ENCODE measurements at places on chromosomes 6 and 20. TPM values are rescaled to one million over a fixed set of nuclear protein-coding genes. Genes with fewer than 3 reads are reported as not detected.

GRCh38 chr6:41675992-41676391, 37.7 kb downstream of the MDFI start:
- DNase-seq, result no peak
- no peaks in the 10 kb centered on the region for H3K4me1 ChIP-seq
- no peak overlapping the region for H3K4me3 ChIP-seq
- H3K36me3 ChIP-seq, result no peaks in the 10 kb centered on the region

DNA sequence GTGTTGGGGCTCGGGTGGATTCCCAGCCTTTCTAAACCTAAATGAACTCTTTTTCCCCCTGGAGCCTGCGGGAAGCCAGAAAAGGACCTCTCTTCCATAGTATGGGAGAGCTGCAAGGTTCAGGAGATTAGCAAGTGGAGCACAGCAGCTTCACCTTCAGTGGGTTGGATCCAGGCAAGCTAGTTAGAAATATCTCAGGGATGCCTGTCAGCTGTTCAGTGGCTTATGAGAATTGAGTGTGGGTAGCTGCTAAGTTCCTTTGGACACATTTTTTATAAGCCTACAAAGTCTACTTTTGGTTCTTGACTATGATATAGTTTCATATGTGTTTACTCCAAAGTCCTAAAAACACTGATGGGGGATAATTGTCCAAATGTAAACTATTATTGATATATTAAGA, 642.1 kb downstream of the EPM2A start:
- no peak for DNase-seq
- no peak overlapping the region for H3K27ac ChIP-seq
- H3K27me3 ChIP-seq, result peaks cover 4% of the 10 kb centered on the region

- H3K4me1 ChIP-seq, result peaks cover 29% of the 10 kb centered on the region
- peak overlapping the region; percentile 97 for H3K4me3 ChIP-seq
- H3K27me3 ChIP-seq, result peaks cover 2% of the 10 kb centered on the region
- peaks cover 3% of the 10 kb centered on the region for H3K36me3 ChIP-seq
- DNase-seq, result no peak
Measured at GRCh38 chr6:47478233-47479139, 897 bp downstream of the CD2AP start.

The ADGRF5 gene
- total RNA-seq, result not detected

GRCh38 chr6:56370127-56370540, 122.8 kb upstream of the COL21A1 start:
- no peak overlapping the region for H3K27ac ChIP-seq
- H3K4me1 ChIP-seq, result peaks cover 6% of the 10 kb centered on the region
- H3K27me3 ChIP-seq, result peaks cover 5% of the 10 kb centered on the region
- H3K4me3 ChIP-seq, result no peak overlapping the region
- no peak for DNase-seq

DNA sequence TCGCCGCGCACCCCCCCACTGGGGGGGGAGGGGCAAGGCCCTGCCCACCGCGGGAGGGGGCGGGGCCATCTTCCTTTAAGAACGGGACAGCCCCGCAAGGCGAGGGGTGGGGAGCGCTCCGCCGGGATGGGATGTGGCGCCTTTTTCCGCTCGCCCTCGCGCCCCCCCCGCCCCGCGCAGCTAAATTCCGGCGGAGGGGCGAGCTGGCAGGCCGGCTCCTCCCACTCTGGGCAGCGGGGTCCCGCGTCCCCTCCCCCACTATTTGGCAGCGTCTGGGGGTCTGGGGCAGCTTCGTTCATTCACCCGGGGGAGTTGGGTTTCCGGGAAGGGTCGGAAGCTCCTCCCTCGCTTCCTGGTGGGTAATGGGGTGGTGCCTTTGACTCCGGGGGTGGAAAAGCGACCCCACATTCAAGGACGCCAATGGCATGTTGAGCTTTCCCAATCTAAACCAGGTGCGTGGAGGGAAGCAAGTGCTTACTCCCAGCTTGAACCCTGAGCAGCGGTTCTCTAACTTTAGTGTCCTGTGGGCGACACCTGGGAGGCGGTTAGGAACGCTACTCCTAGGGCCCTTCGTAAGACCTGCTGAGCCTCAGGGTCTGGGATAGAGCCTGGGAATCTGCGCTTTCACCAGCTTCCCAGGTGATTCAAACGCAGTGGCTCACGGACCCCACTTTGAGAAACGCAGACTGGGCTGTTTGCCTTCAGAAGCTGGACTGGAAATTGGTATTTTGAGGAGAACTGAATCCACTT, 927 bp downstream of the ASXL1 start:
- H3K4me1 ChIP-seq, result peaks cover 64% of the 10 kb centered on the region
- peak; percentile 67 for DNase-seq
- peak overlapping the region; percentile 99 for H3K4me3 ChIP-seq
- peak overlapping the region; percentile 92 for H3K27ac ChIP-seq

DNA sequence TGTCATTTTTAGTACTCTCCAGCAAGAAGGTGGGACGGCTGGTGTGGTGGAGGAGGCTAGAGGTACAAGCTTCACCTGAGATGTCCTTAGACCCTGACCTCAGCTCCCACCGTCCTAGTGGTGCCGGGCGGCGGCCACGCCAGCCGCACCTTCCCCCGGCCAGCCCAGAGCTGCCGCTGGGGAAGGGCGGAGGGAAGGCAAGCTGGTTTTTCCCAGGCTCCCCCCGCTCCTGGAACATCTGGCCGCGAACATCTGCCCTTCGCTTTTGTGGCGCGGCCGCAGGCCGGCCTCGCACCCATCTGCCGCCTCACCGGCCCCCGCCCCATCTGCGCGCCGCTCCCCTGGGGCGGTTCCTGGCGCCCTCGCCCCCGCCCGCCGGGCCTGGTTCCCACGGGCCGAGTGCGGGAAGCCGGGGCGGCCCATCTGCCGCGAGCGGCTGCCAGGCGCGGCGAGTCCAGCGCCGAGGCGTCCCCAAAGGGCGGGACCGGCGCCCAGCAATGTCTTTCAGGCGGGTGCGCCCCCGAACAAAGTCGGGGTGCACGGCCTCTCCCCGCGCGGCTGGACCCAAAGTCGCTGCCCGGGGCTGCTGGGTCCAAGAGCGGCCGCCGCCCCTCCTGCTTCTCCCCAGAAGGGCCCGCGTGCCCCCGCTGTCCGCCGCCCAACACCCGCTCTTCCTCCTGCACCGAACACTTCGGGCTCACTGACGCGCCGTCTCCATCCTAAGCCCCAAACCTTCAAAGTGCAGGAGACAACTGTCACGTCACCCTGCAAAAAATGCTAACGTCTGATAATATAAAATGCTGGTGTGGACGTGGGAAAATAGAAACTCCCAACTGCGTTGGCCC, 17.3 kb upstream of the ID1 start:
- no peak overlapping the region for H3K27ac ChIP-seq
- H3K36me3 ChIP-seq, result peaks cover 4% of the 10 kb centered on the region
- H3K4me3 ChIP-seq, result peak overlapping the region; percentile 66
- no peak for DNase-seq

- no peak overlapping the region for H3K27ac ChIP-seq
- H3K4me1 ChIP-seq, result peaks cover 3% of the 10 kb centered on the region
- no peak overlapping the region for H3K4me3 ChIP-seq
Measured at GRCh38 chr20:10619427-10619826, 54.4 kb downstream of the JAG1 start.

Measured in activated T-helper 2 cell treated with anti-CD3 and anti-CD28 coated beads, Interferon-gamma antibody, Interleukin-2, Interleukin-4, amounts not matched to agents 10 μg/mL and 5 μg/mL and 100 μg/mL, durations not matched to agents 14 hours and 24 hours and 36 hours (primary cell).